ENCODE measurements at places on chromosomes 5 and 9.

DNA sequence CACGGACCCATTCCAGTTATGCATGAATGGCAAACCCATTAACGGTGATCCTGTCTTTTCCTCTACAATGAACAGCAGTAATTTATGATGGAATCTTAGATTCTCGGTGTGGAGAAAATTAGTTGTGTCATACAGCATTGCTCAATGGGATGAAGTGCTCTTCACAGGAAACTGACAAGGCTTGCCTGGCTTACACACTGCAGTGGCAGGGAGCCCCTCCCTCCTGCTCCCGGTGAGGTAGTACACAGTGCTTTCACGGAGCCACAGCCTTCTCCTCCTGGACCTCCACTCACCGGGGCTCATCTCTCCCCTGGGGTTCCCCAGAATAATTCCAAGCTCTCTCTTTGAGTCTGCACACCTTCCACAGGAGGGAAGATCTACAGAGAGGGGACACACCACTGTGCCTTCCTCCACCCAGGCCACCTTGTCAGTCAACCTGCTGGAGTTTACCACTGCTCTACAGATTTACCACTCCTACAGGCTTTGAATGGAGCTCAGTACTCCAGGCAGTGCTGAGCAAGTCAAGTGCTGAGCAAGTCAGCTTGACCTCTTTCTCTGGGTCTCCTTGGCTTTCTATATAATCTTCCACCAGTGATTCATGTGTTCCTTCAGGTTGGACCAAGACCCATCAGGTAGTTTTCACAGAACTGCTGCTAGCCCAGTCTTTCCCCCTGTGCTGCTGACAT lies 59.1 kb upstream of the TBC1D2 start:
- DNase-seq: no peak

GRCh38 chr5:149567226-149567625 lies 14.1 kb upstream of the ARHGEF37 start:
- DNase-seq: no peak

DNA sequence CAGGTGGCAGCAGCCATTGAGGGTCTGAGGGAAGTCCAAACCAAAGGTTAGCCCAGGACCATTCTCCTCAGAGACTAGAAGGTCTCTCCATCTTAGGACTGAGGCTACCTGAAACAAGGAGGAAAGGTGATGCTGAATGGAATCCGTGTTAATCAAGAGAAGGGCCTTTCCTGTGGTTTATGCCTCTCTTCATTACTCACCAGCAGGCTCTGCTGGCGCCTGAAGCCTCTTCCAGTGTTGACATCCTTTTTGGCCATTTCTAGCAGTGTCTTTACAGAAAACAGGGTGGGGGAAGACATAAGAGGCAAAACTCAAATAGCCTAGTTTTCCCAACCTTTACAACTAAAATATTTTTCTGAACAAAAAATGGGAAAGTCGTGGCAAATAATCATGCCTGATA lies 98.0 kb downstream of the ENC1 start:
- DNase-seq: no peak

GRCh38 chr5:123814801-123815470 lies 303.0 kb downstream of the CSNK1G3 start:
- no peak for DNase-seq

GRCh38 chr5:168766426-168766700 lies 187.2 kb upstream of the PANK3 start:
- DNase-seq: no peak

Data from AG09319 (cell line).